ENCODE measurements at places on chromosomes 3 and 15. TPM values are rescaled to one million over a fixed set of nuclear protein-coding genes. Genes with fewer than 3 reads are reported as not detected.

SLC2A2 gene
- total RNA-seq = not detected

C3orf20 gene
- not detected for total RNA-seq

CYP1A2 gene
- not detected for total RNA-seq

TF gene
- total RNA-seq = 9.3 TPM

IL17RD gene
- 72.9 TPM for total RNA-seq

CD200R1 gene
- total RNA-seq = not detected

HDC gene
- not detected for total RNA-seq

TRIM71 gene
- 238 TPM for total RNA-seq

DNA sequence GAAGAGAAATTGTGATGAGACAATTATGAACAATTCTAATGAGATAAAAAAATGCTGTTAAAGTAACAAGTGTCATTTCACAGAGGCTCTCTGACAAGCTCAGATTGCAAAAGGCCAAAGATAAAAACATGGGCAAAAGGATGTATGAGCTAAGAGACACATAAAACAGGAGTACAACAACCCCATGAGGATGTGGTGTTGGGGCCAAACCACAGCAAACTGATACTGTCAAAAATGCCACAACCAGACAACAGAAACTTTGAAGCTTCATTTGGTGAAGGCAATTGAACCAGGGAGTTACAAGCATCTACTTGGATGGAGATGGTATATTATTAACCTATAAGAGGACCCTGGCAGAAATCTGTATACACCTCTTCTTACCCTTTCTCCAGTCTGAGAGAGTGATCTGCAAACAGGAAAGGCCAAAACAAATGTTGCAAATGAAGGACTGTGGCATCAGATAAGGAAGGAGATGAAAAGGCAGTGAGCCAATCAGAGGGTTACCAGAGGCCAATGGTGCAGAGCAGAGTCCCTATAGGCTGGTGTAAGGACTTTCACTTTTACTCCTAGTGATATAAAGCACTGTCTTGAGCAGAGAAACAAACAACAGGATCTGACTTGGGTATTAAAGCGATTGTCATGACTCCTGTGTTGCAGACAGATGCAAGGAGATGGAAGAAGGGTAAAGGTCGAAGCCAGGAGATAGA lies 659.0 kb downstream of the NTRK3 start:
- no peak for DNase-seq

GRCh38 chr15:92400980-92401787 lies 7.5 kb downstream of the ST8SIA2 start:
- no peak for DNase-seq

- DNase-seq = no peak
These were observed 21.8 kb upstream of the SHC4 start for GRCh38 chr15:48985516-48985915.

DNA sequence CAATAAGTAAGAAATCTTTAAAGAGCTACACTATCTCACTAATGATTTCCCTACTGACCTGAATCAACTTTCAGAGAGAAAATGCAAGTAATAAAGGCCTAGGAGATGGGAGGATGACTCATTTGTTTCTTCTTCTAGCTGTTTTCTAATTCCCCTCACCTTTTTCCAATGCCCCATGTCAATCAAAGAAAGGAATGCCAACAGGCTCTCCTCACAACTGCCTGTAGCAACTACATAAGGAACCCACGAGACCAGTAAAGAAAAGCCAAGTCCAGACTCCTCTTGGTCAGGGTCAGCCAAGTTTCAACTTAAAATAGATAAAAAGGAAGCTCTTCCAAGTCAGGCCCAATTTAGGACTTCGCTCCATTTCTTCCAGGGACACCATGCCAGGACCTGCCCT lies 201.9 kb downstream of the TNIK start:
- no peak for DNase-seq

GRCh38 chr15:65922621-65923020 lies 53.3 kb downstream of the RAB11A start:
- no peak for DNase-seq

- DNase-seq = no peak
These were observed 30.5 kb downstream of the ACAN start for GRCh38 chr15:88833731-88834100.

- no peak for DNase-seq
These were observed 80.9 kb upstream of the DCBLD2 start for GRCh38 chr3:98982351-98982750.

DNA sequence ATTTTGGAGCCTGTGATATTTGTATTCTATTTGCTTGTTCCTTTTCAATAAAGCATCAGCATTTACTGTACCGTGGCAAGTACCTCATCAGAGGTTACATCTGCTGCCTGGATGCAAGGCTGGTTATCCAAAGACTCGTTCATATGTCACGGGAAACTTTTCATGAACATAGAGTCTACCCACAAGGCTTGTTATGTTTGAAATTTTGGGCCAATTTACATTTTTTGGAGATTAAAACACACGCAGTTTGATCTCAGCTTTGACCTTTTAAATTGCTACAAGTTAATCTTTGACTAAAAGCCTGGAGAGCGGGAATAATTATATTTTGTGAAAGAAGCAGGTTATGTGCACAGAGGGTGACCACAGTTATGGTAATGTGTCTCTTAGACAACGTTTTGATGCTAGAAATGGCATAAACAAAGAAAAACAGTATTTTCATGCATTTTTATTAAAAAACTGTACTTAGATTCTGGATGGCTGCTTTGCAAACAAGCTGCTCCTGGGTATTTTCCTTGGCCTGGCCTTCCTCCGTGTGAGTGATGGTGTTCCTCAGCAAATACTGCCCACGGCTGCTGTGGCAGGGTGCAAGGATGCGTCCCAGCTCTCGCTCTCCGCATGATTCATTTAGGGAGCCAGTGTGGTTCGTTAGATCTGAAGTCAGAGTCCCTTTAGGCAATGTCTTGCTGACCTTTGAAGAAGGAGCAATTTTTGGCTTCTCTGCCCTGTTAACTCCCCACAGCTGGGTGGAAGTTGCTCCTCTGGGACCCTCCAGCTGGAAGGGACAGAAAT lies 27.1 kb downstream of the CHST2 start:
- no peak for DNase-seq

- no peak for DNase-seq
These were observed 72.1 kb upstream of the ITGA11 start for GRCh38 chr15:68503791-68504680.

DNA sequence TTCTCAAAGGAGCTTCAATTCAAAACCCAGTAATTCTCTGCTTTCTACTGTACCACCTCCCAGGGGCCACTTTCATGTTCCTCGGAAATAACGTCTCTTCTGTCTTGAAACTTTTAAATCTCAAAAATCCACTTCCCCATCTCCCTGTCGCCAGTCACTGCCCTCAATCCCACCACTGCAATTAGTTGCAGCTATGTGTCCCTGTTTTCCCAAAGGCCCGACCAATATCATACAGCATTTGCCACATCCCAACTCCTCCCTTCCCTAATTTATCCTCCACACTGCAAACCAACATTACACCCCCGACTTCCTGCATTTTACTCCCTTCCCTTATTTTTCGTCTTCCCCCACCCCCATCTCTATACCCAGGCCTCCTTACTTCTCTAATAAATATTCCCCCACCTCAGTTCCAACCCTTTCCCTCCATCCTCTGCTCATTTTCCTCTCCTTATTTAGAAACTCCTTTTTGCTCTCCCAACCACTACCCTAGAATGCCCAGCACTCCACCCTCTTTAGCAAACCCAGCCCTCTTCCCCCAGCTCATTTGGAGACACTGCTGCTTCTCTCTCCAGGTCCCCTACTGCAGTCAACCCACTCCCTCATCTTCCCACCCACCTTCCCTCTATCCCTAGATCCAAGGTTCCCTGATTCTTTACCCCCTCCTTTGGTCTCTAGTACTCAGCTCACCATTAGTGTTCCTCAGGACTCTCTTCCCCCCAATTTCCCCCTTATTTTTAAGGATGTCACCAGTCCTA lies 1.1 kb downstream of the NPTN start:
- DNase-seq = no peak

DNA sequence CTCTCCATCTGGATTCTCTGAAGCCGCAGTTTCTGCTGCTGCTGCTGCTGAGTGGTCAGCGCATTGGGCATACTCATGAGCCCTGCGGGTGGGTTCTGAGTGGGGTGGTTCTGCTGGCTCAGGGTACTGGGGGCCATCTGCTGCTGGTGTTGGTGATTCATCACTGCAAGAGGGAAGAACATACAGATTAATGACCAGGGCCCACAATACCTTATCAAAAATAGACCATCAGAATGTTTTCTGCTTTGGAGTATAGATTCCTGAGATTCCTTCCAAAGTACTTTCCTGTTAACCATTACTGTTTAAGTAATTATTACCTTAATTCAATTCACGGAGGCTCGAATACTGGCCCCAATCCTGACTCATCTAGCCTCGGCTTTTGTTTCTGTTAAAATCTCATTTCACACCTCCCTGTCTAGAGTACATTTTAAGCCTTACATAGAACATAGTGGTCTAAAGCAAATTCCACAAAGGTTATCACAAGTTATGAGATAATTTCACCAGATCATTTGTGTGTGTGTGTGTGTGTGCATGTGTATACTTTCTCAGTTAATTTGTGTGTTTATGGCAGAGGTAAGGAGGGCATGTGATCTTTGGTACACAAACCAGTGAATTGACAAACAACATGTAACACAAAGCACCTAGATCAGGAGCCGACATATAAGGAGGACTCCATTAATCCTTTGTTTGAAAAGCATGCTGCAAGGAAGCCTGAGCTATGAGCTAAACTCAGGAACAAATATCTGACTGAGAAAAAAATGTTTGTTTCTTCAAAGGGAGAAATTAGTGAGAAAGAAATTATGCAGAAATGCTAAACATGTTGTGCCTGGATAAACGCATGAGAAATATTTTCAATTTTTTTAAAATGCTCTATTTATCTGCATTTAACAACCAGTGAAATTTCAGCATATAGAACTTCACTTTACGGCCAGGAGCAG lies 68.1 kb downstream of the TM4SF4 start:
- no peak for DNase-seq

GRCh38 chr3:20185331-20185678 lies 701 bp downstream of the SGO1 start:
- no peak for DNase-seq

GRCh38 chr15:86201313-86202008 lies 121.8 kb downstream of the AGBL1 start:
- DNase-seq = no peak

- no peak for DNase-seq
These were observed 507 bp upstream of the AP3B2 start for GRCh38 chr15:82710208-82710555.

GRCh38 chr3:123660900-123661299 lies 76.0 kb upstream of the HACD2 start:
- DNase-seq = no peak

DNA sequence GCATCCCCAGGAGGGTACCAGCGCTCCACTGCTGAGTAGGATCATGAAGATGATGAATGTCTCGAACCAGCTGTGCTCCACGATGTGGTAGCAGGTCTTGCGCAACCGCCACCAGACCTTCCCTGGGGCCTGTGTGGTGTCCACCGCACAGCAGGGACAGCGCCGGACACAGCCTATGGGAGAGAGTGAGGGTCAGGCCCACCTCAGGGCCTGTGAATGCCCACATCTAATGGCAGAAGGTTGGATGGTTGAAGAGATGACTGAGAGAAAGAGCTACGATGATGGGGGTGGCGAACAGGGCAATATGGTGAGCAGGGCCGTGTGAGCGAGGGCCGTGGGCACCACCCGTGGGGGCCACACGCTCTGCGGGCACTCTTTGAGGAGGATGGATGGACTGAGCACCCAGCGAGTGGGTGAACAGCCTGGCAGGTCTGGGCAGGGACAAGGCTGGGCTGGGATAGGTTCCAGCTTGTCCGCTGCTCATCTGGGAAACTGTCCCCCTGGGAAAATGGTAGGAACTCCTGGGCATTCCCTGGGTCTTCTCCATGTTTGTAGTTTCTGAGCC lies 74.1 kb downstream of the SCN5A start:
- no peak for DNase-seq

DNA sequence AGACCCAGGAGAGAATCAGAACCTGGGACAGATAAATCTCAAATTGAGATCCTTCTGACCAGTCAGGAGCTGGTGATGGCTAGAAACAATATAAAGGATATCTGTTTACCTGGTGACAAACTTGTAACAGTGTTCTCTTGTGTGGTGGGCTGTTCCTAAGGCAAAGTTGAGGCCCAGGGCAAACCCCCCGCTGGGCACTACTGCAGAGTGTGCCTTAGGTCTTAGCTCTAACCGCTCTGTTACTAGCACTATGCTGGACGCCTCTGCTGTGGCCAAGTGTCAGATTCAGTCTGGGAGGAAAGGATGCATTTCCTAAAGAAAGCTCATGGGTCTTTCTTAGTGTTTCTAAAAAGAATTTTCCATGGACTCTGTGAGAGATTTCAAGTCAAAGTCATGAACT lies 146.5 kb upstream of the MEIS2 start:
- peak; percentile 21 for DNase-seq

DNA sequence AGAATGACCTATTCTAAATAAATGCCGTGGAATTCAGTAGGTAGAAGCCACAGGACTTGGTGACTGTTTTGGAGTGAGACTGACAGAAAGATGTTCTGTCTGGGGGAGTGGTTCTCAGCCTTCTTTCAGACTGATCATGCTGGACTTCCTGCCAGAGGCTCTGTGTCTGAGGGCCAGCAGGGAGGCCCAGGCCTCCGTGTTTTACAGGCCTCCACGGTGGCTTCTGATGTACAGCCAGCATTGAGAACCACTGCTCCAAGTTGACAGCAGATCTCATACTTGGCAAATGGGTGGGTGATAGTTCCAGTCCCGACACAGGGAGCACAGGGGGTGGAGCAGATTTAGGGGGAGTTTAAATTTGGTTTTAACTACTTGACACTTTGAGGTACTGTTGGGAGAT lies 6.7 kb upstream of the PIGZ start:
- DNase-seq = no peak

GRCh38 chr15:99932676-99933402 lies 199.6 kb upstream of the LYSMD4 start:
- DNase-seq = no peak

DNA sequence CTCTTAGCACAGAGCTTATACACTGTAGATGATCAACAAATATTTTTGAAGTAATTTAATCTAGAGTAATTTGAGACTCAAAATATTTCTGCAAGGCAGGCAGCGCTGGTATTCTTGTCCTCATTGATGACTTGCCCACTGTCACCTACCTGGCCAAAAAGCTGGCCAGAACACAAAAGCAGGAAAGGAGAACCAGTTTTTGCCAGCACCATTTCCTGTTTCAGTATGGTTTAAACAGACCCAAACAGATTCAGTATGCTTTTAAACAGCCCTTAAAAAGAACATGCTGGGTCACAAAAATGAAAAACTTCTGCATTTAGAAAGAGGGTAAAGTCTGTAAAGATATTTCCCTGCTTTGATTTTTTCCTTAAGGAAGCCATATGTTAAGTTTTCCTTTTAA lies 42.3 kb upstream of the ZNF280D start:
- no peak for DNase-seq

All from WTC11 (cell line).